Naive B cell (primary cell): ENCODE measurements at places on chromosomes 7 and 10.

DNA sequence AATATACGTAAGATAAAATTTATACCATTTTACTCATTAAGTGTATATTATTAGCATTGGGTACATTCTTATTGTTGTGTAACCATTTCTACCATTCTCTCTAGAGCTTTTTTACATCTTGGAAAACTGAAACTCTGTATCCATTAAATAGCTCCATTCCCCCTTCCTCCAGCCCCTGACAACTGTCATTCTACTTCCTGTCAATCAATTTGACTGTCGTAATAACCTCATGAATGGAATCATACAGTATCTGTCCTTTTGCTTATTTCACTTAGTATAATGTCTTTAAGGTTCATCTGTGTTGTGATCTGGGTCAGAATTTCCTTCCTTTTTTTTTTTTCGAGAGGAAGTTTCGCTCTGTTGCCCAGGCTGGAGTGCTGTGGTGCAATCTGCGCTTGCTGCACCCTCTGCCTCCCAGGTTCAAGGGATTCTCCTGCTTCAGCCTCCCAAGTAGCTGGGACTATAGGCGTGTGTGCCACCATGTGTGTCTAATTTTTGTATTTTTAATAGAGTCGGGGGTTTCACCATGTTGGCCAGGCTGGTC lies 15.6 kb downstream of the ZRANB1 start:
- no peak for DNase-seq

DNA sequence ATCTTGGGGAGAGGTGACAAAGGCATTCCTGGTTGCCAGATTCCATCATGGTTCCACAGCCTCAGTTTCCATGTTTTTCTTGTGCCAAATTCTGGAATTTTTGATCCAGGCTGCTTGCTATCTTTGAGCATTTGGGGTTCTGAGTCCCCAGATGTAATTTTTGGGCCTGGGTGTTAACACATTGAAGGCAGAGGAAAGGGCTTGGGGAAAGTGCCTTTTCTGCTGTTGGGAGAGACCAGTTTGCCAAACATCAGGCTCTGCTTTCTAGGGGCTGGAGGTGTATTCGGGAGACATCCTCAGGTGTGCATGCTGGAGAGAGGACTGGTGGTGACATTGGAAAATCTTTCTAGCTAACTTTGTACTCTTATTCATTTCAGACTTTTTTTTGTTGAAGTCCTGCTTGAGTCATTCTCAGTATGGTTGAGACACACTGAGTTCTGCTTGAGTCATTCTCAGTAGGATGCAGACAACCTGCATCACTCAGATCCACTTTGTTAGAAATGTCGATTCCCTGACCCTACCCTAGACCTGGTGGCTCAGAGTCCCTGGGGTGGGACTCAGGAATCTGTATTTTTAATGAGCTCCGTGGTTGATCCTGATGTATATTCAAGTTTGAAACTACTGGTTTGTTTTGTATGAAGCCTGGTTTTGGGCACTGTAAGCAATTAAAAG lies 101.0 kb downstream of the LRMDA start:
- no peak for DNase-seq

GRCh38 chr10:130928306-130928705 lies 383.2 kb downstream of the TCERG1L start:
- DNase-seq = no peak

GRCh38 chr7:17936321-17936720 lies 4.0 kb downstream of the SNX13 start:
- DNase-seq = no peak

DNA sequence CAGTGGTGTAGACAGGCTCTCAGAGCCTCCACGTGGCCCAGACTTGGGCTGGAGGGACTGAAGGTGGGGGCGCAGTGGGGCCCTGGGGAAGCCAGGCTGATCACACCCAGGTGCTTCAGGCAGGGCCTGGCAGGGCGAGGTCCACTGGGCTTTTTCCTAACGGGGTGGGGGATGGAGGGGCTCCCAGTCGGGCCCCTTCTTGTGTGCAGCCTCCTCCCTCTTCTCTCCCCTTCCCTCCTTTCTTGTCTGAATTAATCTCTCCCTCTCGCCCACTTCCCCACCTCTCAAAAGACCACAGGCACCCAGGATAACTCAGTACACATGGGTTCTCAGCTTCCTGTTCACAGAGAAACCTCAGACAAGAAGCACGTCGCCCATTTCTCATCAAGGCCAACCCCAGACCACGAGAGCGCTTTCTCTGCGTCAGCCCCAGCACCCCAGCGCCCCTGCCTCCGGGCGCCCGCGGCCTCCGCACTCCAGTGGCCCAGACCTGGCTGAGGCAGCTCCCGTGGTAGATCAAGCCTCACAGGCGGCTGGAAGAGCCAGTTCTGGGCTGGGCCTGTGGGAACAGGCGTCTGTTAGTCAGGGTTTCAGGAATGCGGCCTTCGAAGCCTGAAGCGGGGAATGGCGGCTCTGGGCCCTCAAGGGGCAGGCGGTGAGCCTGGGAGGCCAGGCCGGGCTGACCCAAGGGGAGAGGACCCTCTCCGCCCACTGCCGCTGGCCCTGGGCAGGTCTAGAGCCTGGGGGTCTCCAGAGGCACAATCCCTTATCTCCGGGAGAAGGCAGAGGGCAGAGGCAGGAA lies 50.6 kb downstream of the PWWP2B start:
- DNase-seq = peak; percentile 90

DNA sequence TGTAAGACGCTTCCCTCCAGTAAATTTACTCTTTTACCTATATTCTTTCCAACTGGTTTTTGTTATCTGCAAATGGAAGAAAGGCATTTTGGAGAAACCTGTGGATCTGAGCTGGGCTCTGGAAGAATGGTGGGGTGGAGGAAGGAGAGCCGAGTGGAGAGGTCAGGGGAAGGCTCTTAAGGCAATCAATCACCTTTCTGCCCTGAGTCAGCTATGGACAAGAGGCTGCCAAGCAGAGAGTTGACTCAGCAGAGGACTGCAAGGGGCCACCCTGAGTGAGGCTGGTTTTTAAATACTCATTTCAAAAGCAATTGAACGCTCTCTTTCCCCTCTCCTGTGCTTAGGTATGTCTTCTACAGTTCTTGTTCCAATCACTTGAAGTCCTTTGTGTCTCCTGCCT lies 81.8 kb downstream of the SPAG6 start:
- DNase-seq = no peak

- DNase-seq = no peak
These were observed 86.4 kb downstream of the AUTS2 start for GRCh38 chr7:69684369-69685292.

GRCh38 chr7:11665357-11665756 lies 166.6 kb downstream of the THSD7A start:
- DNase-seq = no peak

DNA sequence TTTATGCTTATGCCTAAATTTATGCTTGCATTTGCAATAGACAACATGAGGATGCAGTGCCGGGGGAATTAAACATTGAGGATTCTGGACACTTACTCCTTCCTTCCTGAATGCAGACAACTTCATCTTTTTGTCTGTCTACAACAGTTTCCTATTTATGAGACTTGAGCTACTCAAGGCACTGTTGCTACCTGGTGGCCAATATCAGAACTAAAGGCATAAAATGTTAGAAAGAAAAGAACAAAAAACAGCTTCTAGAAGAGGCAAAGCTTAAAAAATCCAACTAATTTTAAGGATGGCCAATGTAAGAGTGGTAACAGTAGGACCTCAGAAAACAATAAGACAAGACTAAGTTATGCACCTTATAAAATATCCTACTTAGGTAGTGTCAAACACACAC lies 144.5 kb upstream of the PTN start:
- DNase-seq = no peak

- peak; percentile 51 for DNase-seq
These were observed 14.6 kb downstream of the PALS2 start for GRCh38 chr7:24587853-24588252.
